Daoy (cell line): ENCODE measurements at places on chromosomes 16 and 17. TPM values are rescaled to one million over a fixed set of nuclear protein-coding genes. Genes with fewer than 3 reads are reported as not detected.
A peak's percentile ranks its signal among the peaks of the same experiment; 100 is the strongest.

DNA sequence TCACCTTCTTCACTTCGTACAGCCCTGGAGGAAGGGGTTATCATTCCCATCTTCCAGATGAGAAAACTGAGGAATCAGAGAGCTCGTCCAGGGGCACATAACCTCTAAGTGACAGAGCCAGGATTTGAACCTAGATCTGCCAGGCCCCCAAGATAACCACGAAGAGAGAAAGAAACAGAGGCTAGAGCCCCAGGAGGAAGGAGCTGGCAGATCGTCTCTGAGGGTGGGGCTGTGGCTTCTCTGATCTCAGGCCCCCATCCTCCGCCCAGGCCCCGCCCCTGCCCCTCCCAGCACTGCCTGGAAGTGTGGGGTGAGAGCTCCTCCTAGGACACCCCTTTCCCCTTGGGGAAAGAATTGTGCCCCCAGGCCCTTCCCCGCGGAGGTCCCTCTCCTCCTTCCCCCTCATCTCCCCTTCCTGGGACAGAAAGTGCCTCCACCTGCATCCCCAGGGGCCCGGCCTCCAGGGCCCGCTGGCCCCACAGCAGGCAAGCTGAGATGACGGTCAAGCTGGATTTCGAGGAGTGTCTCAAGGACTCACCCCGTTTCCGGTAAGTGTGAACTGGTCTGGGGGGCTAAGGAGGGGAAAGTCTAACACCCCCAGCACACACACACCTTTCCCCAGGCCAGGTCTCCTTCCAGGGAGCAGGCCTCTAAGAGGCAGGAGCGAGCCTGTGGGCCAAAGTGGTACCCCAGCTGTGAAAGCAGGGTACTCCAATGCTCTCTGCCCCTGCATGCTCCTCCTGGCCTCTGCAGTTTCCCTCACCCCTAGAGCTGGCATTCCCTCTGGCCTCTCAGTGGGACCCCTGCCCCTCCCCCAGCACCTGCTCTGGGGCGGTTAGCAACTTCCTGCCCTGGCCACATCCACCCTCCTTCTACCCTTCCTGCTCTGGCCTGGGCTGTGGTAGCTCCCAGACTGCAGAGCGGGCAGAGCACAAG, at the start of gene ACAP1:
Gene ACAP1 (plus strand): TSS at position 290 of the 936 bp plus-strand sequence. CDS start 206 bp downstream, at position 496.
- DNase-seq: no peak

KRT32 gene
- 0.06 TPM in 2 replicates for total RNA-seq

ACAP1 gene
- 2.7 TPM in 1 of 2 replicates, not detected in the other for total RNA-seq

- DNase-seq: no peak
Measured at GRCh38 chr17:59047616-59048015, 59.1 kb downstream of the TRIM37 start.

FSCN2 gene
- 0.17 TPM in 1 of 2 replicates, not detected in the other for total RNA-seq

DNA sequence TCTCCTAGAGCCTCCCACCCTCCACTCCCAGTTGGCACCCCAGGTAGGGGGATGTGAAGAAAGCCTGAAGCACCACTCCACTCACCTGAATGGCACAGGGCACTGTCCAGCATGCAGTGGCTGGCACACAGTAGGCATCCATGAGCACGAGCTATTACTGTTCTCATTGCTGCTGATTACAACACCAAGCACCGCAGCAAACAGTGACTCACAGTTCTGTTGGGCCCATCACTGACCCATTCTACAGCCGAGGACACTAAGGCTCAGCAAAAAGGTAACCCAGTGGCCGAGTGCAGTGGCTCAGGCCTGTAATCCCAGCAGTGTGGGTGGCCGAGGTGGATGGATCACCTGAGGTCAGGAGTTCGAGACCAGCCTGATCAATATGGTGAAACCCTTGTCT, 2.7 kb downstream of the ZSCAN10 start:
- no peak for DNase-seq

DNA sequence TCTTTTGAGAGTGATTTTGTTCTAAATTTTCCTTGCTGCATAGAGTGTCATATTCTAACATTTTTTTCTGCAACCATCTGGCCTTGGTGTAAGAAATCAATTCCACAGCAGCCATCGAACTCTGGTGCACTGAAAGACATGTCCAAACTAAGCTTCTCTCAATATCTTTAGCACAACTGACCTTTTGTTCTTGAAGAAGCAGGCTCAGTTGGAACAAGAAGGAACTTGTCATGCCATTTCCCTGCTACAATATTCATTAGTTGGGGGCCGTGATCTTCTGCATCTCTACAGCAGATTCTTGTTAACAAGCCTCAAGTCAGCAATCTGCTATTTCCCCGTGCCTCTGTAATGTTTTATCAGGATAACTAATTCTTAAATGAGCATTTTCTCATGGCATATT, 1305.6 kb downstream of the CDH11 start:
- DNase-seq: no peak

RNF112 gene
- total RNA-seq: 0.11 and 0.57 TPM in 2 replicates

TEX14 gene
- total RNA-seq: not detected in 2 replicates

- no peak for DNase-seq
Measured at GRCh38 chr16:5504064-5504781, 406.6 kb upstream of the EEF2KMT start.

DNA sequence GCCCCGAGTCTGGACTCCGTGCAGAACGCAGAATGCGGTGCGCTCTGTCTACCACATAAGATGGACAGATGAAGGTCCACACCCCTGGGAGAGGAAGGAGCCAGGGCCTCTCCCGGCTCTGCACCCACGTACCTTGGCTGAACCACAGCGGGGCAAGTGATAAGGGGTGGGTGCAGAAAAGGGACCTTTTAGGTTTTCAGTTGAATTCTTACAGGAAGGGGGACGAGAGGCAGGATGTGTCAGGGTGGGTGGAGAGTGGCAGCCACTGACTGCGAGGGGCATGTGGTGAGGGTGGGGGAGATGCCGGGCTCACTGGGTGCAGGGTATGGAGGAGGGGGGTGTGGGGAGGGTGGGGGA, 372 bp downstream of the CD300A start:
- DNase-seq: no peak

GRCh38 chr17:82371333-82372248, at the start of gene UTS2R:
UTS2R (plus strand) TSS chr17:82371765; CDS start chr17:82374325, 2,560 bp downstream.
- DNase-seq: no peak

GRCh38 chr17:45251931-45252330, 10.0 kb downstream of the SPATA32 start:
- no peak for DNase-seq

DNA sequence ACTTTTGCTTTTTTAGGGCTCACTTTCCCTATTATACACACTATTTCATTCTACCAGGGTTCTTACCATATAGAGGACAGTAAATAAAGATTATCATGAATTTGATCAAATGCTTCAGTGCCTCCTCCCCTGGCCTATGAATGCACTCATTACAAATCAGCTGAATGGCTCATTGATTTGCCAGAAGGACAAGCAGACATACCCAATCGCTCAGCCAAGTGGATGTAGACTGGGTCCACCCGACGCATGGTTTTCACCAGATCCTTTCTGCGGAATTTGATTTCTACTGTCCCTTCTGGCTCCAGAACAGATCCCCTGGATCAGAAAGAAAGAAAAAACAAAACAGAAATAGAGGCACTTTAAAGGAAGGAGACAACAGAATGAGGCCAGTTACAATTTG, 162.6 kb downstream of the AATF start:
- no peak for DNase-seq

DNA sequence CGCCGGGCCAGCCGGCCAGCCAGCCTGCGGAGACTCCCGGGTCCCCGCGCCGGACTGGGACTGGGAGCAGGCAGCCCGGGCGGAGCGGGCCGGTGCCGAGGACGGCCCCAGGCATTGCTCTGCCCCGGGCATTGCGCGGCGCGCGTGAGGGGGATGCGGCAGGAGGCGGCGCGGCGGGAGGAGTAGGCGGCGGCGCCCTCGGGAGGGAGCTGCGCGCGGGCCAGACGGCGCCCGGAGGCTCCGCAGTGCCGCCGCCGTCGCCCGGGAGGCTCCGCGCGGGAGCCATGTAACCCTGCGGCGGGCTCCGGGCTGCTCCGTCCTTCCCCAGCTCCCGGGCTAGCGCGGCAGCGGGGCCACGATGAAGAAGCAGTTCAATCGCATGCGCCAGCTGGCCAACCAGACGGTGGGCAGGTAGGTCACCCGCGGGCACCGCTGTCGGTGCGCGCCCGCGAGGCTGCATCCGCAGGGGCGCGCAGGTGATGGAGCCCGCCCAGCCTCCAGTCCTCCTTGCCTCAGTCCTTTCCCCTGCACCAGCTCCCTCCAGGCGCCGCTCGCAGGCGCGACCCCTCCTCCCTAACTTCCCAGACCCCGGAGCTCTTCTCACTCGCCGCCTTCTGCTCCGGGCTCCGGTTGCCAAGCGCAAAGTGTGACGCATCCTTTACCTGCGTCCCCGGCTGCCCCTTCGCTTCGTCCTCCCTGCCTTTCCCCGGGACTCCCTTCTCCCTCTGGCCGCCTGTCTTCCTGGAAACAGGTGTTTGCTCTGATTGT, at the start of gene ARHGAP44:
Gene ARHGAP44 (plus strand): TSS at position 18 of the 768 bp plus-strand sequence. CDS start 341 bp downstream, at position 359.
- peak; percentile 83 for DNase-seq

- peak; percentile 83 for DNase-seq
Measured at GRCh38 chr17:350706-351448, 1.7 kb downstream of the RPH3AL start.

GRCh38 chr17:47279062-47279801, 25.6 kb downstream of the ITGB3 start:
- DNase-seq: peak; percentile 98

GRCh38 chr17:40602445-40603443, 37.5 kb upstream of the CCR7 start:
- DNase-seq: no peak

DNA sequence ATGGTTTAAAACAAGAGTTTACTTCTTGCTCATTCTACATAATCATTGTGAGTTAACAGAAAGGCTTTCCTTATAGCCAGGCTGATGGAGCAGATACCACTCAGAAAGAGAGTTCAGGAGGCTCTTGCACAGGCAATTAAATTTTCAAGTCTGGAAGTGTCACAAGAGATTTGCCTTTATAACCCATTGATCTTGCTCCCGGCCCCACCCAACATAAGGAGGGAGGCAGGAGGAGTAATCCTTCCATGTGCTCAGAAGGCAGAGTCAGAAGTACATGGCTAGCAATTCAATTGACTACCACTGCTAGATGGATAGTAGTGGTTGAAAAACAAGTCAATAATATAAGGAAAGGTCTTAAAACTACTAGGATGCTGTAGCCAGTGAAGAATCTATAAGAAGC, 346.3 kb upstream of the CDH11 start:
- no peak for DNase-seq

GRCh38 chr16:49623501-49624266, 232.2 kb downstream of the ZNF423 start:
- no peak for DNase-seq

DNA sequence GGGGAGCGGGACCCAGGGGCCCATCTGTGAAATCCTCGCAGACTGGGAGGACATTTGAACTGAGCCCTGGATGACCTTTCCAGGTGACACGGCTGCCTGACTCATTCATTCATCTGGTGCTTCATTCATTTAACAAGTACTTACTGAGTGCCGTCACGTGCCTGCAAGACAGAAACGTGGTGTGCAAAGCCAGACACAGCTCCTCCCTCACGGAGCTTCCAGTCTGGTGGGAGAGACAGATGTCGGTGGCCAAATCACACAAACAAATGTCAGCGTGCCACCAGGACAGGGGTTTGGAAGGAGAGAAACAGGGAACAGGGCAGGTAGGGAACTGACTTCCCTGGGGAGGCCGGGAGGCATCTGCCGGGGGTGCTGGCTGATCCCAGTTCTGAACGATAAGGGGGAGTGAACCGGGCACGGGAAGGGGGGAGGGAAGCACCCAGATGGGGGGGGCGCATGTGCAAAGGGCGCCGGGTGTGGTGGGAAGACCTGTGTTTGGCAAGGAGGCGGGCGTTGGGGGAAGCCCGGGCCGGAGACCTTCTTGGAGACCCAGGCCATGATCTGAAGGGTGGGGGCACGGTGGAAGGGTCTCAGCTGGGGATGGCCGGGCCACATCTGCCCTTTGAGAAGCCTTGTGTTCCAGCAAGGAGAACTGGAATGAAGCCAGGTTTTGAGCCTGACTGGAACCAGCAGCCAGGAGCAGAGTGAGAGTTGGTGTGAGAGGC, 93.6 kb upstream of the CIBAR2 start:
- no peak for DNase-seq

- DNase-seq: no peak
Measured at GRCh38 chr16:75256059-75256571, 4.7 kb upstream of the BCAR1 start.

GRCh38 chr17:65559461-65559803, 2.0 kb downstream of the AXIN2 start:
- DNase-seq: no peak

DNA sequence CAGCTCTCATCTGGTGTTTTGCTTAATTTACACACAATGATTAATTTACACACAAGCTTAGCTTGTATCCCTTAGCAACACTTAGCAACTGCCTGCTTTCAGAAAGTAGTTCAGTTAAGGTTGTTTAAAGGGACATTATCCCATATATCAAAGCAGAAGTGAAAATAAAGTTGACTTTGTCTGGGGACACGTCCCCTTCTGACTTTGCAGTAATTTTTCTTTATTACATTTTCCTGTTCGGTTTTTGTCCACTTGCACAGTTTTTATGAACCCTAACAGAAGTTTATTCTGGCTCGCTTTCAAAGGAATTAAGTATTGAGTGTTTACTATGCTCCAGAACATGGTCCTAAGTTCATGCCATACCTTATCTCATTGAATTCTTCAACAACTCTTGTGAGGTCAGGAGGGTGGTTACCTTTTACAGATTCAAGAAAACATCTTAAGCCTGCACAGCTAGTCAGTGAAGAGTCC, 41.5 kb downstream of the ARHGAP44 start:
- DNase-seq: no peak

GRCh38 chr17:28396635-28397239, 9.3 kb downstream of the SLC46A1 start:
- peak; percentile 26 for DNase-seq

TOX3 gene
- not detected in 2 replicates for total RNA-seq

PRM1 gene
- total RNA-seq: not detected in 2 replicates

DNA sequence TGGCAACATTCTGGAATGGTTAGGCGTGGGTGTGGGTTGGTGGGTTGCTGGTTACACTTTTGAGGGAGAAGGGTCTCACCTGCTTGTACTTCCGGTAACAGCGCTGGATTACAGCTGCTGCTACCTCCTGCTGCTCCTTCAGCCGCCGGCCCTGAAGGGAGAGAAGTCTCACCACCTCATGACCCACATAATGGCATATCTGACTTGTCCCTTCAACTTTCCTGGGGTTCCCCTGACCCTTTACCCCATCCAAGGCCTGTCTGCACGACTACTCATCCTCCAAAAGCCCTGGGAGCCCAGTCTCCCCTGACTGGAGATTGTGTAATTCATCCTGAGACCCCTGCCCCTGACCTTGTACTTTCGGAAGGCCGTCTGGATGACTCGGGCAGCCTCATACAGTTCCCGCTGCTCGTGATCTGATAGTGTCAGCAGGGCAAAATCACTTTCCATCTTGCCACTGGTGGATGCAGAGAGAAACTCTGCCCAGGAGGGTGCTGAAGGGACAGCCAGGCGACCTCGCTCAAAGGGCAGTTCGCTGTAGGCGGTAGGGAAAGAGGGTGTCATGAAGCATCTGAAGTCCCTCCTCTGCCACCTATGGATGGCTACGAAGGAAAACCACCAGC, 2.0 kb upstream of the SPAG7 start:
- no peak for DNase-seq

DNA sequence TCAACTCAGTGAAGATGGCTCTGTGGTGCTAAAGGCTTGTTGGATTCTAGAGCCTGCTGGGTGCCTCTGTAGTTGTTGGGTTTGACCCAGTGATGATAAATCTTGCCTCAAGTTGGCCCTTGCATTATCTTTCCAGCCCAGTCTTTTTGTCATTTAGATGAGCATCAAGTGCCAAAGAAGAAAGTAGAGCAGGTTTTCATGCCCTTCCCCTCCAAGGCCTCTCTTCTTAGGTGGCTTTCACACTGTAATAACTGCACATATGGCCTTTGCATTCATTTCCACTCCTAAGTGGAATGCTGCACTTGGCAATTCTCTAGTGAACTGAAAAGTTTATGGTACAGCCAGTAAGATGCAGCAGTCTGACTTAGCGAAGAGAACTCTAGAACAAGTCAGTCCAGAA, 165.1 kb downstream of the PHKB start:
- DNase-seq: no peak

- DNase-seq: no peak
Measured at GRCh38 chr17:27808628-27809027, 8.3 kb upstream of the NOS2 start.
